Activated naive CD4-positive, alpha-beta T cell treated with anti-CD3 and anti-CD28 coated beads for 36 hours (primary cell): ENCODE measurements at places on chromosomes 5 and 9.

- no peak for DNase-seq
Observed at GRCh38 chr9:124792257-124793014, 15.5 kb downstream of the OLFML2A start.

GRCh38 chr9:120783602-120784047 lies 9.6 kb downstream of the FBXW2 start:
- no peak for DNase-seq

DNA sequence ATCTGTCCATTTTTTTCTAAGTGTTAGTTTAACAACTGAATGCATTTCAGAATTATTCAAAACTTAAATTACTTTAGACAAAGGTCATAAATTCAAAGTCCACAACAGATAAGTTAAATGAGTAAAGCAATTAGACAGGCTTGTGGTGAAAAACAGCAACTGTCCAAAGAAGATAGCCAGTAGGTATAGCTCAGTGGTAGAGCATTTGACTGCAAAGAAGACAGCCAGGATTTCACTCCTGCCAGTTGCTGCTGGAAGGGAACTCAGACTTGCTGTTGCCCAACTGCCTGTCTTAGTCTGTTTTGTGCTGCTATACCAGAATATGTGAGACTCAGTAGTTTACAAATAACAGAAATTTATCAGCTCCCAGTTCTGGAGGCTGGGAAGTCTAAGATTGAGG lies 10.0 kb downstream of the FANCC start:
- DNase-seq = no peak

GRCh38 chr5:150647275-150648251 lies 7.1 kb downstream of the SYNPO start:
- DNase-seq = no peak

DNA sequence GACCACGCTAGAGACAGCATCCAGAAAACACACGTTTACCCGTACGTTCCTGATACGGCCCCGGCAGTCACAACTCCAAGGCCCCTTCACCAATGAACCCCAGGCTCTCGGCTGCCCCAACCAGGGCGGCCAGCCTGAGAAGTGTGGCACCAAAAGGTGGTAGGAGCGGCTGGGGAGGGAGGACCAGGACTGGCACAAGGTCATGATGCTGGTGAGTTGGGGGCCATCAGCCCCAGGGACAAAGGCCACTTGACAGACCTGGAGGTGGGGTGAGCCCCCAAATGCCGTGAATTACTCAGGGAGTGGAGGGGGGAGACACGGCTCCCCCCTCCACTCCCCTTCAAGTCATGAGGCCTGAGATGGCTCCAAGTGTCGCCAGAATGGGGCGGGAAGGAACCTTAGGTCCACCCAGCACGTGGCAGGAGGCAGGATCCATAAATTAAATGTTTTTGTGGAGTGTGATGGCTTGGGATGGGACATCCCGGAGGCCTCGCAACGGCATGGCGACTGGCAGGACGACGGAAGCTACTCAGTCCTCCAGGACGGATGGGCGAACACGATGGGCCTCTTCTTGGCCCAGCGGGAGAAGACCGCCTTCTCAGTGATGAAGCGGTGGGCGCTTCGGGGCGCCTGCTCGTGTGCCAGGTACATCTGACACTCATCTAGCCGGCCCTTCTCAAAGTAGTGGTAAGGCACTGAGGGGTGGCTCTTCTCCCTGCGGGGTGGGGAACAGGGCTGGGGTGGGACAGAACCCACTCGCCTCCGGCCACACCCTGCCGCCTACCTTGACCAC lies 8.7 kb upstream of the ST6GALNAC6 start:
- DNase-seq = no peak

- DNase-seq = no peak
Observed at GRCh38 chr5:81391-82021, 10.5 kb upstream of the PLEKHG4B start.

DNA sequence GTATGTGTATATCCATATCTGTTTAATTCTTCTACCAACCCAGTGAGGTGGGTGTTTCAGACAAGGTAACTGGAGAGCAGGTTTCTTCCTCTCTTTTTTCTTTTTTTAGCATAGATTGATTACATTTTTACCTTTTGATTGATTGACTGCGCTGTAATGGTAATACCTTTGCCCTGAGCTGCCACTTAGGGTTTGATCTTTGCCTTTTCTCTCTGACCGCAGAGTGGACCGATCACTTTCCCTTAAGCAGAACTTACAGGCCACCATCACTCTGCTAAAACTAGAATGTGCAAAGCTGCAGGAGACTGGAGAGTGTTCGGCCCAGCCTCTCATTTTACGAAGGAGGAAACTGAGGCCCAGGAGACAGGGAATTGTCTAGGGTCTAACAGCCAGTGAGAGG lies 38.0 kb downstream of the RCL1 start:
- no peak for DNase-seq

GRCh38 chr9:105510024-105510423 lies 47.9 kb upstream of the FKTN start:
- no peak for DNase-seq

DNA sequence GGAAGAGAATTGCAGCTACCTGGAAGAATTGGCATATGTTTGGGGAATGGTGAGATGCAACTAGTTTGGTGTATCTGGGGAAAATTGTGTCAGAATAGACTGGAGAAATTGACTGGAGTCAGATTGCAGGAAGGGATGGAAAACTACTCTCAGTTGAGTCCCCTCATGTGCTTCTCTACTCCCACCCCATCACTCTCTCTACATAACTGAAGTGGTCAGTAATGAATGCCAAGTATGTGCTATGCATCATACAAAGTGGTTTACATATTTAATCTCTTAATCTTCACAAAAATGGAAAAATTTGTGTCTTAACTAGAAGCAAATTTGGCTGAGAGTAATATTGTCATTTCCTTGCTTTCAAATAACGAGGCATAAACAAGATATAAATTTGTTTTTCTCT lies 146.4 kb upstream of the TNC start:
- no peak for DNase-seq

DNA sequence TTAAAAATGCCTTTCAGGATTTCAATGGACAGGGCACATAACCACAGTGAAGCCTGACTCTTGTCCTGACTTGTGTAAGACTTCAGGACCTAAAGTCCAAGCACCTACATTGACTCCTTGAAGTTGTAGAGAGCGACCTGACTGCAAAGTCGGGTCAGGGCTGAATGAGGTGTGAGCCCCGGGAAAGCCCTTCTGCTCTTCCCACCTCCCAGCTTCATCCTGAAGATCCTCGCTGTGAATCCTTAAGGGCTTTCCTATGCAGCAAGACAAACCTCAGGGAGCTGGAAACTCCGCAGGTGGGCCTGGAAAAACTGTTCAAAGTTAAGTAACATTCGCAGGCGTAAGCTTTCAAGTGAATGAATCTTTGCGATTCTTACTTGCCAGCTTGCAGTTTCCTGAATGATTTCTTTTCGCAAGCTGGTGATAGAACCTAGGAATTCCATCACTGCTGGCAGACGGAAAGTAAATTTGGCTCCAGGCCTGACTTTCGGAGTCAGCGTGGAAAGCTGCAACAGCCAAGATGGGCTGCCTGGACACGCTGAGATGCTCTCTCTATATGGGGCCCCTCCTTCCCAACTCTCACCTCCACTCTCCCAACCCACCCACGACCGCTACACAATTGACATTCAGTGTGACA lies 10.9 kb downstream of the SEMA5A start:
- DNase-seq = no peak

DNA sequence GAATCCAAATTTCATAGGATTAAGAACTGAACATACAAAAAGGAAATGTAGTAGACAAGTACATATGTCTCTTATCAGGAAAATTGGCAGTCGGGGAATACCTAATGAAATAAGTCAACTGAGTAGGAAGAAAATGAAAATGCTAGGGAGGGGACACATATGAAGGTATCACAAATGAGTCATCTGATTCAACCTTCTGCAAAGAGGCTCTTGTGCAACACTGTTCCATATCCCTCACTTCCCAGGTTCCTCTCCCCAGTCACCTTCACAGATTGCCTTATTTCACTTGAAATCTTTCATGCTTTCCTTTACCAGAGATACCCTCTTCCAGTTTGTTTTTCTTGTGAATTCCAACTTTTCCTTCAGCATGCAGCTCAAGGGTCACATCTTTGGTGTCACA lies 139.0 kb downstream of the RFX3 start:
- no peak for DNase-seq

- no peak for DNase-seq
Observed at GRCh38 chr5:19865336-19866089, 122.5 kb downstream of the CDH18 start.

DNA sequence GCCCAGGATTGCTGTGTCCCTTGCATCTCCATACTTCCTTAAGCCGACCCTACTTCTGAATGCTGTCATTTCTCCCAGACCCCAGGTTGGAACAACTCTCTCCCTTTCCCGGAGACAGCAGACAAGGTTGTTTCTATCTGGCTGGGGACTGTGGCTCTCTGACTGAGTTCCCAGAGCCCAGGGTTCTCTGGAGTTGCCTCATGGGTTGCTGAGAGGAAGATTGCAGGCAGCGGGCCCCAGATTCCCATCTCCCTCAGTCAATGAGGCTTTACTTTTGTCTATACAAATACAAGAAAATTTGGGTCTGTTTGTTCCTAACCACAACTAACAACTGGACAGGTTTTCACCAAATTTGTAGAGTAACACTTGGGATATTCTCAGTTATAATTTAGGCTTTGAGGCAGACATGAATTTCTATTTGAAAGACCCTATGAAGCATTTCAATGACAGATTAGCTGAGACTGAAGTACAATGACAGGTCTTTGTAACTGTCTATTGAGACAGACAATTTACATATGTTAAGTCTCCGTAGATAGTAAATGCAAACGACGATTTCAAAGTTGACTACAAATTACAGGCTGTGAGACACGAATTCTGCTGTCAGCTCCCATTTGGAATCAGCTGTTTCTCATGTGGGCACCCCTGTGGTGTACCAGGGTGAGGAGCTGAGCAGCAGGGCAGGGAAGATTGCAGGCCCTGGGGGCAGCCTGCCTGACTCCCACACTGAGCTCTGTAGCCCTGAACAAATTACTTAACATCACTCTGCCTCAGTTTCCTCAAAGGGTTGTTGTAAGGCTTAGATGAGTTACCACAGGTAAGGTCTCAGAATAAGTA lies 107.5 kb downstream of the ATP10B start:
- no peak for DNase-seq

GRCh38 chr9:120663950-120664349 lies 50.3 kb downstream of the MEGF9 start:
- no peak for DNase-seq

DNA sequence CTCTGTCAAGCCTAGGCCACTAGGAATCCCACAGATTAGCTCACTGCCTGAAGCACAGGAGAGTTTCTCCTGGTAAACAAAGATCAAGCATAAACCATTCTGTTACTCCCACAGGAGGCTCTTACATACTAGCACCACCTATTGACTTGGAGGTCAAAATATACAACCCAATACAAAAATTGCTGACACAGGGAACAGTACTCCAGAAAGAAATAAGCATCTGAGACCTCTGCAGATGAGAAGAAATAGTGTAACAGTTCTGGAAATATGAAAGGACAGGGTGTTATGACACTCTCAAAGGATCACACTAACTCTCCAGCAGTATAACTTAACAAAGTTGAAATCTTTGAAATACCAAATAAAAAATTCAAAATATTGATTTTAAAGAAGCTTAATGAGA lies 269.6 kb upstream of the ARRDC3 start:
- DNase-seq = no peak

DNA sequence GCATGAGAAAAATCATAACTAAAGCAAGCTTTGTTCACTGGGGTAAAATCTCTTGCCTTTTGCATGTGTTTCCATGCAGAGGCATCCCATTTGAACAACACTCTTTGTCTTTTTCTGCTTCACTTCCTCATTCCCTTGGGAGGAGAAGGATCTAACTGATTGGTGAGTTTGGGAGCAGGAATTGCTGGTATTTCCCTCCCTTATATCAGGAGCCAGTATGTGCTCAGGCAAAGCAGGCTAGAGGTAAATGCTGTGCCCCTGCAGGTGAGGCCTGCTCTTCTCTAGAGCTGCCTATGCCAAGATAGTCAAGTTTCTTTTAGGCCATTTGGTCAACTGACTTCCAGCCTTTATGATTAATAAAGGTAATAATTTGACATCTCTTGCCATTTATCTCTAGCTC lies 179.9 kb downstream of the COX7C start:
- no peak for DNase-seq

DNA sequence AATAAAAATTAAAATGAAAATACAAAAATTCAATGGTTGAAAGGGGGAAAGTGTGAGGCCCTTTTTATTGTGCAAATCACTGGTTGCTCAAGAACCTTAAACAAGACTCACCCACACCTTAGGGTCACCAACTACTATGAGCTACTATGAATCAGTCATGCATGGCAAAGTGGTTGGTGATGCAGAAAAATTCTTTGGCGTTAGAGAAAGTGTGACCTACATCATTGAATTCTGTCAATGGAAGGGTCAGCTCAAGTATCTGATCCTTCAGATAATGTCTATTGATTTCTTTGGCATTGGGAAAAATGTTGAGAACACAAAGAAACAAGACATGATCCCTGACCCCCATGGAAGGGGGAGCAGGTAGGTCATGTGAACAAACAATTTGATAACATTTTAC lies 149.7 kb upstream of the ADCY2 start:
- no peak for DNase-seq

- DNase-seq = no peak
Observed at GRCh38 chr9:130837002-130837511, 2.0 kb downstream of the ABL1 start.

GRCh38 chr5:135038813-135039270 lies 4.8 kb upstream of the PITX1 start:
- no peak for DNase-seq

DNA sequence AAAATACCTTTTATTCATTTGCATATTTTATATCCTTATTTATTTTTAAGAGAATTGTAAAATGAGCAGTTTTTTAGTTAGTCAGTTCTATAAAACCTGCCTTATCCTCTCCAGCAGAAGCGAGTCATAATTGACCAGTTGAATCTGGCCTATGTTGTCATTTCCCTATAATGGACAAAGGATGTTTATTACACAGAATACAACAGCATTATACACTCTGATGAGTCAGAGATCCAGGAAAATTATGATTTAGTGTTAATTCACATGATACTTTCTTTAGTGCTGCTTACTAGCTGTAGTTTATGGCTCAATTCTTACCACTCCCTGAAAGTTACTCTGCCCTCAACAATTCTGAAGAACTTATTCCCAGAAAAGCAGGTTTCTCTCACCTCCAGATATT lies 26.8 kb upstream of the LURAP1L start:
- DNase-seq = no peak

DNA sequence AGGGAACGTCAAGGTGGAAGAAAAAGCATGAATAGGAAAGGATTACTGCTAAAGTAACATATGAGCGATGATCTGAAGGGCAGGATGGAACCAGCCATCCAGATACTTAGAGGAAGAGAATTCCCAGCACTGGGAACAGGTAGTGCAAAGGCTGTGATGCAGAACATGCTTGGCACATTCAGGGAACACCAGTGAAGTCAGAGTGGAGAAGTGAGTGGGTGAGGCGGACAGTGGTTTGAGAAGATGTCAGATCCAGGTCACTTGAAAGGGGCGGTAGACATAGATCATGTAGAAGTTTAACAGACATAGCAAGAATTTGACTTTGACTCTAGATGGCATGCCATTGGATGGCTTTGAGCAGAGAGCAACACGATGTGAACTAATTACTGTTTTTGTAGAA lies 374.2 kb downstream of the PDE4D start:
- no peak for DNase-seq

GRCh38 chr9:132826621-132827365 lies 51.3 kb downstream of the AK8 start:
- DNase-seq = no peak
